ENCODE measurements at places on chromosomes 7 and 10.

DNA sequence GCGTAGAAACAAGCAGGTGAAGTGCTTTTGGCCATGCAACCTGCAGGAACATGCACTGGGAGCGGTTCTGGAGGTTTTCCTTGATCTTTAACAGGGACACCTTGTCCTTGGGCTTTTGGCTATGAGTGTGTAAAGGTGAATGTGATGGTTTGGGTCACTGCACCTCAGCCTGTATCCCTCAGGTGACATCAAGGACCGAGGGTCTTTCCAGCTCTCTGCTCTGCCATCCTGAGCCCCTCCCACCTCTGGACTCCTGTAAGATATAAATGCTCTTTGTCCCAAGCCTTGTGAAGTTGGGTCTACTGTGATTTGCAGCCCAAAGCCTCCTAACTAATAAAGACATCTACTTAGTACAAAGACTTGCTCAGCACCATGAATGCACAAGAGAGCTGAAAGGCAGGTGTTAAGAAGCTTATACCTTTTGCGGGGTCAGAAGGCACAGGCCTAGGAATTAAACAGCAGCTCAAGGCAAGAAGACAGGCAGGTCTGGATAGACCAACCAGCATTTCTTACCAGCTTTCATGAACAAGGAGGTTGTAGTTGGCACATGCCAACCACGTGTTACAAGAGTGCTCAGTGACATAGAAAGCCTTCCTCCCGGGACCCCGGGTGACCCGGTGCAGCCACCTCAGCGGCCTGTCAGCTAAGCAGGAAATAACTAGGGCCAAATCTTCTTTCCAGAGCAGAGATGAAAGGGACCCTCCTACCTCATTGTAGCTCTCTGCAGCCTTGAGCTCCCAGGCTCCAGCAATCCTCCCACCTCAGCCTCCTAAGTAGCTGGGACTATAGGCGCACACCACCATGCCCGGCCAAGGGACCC lies 89.9 kb downstream of the CARD11 start:
- no peak for DNase-seq

GRCh38 chr7:47574482-47575329 lies 7.2 kb downstream of the TNS3 start:
- peak; percentile 53 for DNase-seq

DNA sequence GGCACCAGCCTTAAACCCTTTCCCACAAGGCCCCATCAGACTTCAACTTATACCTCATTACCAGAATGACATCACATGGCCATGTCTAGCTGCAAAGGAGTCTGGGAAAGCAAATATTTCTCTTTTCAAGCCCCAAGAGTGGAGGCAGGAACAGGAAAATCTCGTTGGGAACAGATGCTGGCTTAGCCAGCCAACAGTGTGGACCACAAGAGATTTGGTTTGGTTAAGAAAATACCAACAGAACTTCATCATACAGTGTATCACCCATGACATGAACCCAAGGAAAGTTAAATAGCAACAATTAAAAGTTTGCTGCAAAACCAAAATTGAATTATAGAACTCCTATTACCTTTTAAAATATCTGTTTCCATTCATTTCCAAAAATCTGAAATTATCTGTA lies 2.2 kb upstream of the MET start:
- no peak for DNase-seq

- no peak for DNase-seq
These were observed 37.2 kb downstream of the PLEKHS1 start for GRCh38 chr10:113788604-113789083.

DNA sequence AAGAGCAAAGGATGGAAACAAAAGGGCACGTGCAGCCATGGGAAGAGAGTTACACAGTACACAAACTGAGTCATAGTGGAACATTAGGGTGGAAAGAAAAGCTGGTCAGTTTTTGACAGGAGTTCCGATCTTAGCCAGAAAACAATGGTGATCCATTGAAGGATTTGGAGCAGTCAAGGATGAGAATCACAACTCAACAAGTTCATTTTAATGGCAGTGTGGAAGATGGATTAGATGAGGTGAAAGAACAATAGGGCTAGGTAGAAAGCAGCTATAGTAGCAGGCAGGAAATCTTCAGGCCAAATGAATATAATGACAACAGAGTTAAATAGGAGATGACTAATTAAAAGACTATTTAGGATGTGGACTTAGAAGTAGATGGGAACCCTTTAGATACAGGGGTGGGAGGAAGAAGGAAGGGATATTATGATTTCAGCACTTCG lies 136.3 kb downstream of the DOCK4 start:
- no peak for DNase-seq

DNA sequence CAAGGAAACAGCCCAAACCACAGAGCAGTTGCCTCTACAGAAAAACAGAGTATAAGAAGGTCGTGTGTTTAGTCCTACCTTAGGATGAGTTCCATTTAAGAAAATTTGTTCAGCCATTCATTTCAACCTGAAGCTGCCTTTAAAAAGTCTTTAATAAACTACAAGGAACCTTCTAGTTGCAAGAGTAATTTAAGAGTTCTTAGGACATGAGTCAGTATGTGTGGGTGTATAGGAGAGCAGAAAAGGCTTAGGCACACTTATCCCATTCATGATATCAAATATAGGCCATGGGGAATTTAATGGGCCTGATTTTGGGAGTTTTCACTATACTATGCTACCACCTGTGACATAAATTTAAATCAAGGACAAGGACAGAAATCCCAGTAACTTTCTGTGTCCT lies 496.8 kb downstream of the TFEC start:
- no peak for DNase-seq

GRCh38 chr7:129644634-129645230 lies 33.2 kb downstream of the NRF1 start:
- DNase-seq = no peak

DNA sequence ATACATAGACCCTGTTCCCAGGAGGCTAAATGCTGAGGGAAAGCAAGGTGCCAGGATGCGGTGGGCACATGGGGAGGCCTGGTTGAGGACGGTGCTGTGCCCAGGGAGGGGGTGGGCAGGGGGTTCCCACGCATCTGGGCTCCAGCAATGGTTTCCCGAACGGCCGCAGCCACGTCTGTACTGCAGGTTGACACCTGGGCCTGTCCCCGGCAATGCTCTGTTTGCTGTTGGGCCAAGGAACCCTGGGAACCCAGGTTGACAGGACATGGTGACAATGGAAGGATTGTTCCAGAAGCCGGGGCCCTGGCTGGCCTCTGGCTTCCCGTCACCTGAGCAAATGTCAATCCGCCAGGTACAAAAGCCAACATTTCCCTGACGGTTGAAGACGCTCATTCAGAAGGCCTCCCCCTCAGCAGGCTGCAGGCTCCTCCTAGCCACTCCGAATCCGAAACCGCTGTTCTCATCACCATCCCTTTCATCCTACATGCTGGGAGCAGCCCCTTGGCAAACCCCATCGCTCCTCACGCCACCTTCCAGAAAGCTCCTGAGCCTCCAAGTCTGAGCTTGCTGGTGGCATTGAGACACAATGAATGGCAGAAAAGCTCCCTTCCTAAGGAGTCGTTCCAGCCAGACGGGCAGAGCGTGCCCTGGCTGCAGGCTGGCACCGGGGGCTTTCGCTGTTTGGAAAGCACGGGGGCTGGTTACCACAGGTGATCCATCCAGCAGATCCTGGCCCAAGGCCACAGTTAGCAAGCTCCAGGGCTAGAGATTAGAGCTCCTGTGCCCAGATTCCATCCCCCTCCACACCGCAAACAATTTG lies 31.2 kb downstream of the SPOCK2 start:
- no peak for DNase-seq

GRCh38 chr7:44075296-44076075 lies 6.8 kb downstream of the POLM start:
- DNase-seq = no peak

DNA sequence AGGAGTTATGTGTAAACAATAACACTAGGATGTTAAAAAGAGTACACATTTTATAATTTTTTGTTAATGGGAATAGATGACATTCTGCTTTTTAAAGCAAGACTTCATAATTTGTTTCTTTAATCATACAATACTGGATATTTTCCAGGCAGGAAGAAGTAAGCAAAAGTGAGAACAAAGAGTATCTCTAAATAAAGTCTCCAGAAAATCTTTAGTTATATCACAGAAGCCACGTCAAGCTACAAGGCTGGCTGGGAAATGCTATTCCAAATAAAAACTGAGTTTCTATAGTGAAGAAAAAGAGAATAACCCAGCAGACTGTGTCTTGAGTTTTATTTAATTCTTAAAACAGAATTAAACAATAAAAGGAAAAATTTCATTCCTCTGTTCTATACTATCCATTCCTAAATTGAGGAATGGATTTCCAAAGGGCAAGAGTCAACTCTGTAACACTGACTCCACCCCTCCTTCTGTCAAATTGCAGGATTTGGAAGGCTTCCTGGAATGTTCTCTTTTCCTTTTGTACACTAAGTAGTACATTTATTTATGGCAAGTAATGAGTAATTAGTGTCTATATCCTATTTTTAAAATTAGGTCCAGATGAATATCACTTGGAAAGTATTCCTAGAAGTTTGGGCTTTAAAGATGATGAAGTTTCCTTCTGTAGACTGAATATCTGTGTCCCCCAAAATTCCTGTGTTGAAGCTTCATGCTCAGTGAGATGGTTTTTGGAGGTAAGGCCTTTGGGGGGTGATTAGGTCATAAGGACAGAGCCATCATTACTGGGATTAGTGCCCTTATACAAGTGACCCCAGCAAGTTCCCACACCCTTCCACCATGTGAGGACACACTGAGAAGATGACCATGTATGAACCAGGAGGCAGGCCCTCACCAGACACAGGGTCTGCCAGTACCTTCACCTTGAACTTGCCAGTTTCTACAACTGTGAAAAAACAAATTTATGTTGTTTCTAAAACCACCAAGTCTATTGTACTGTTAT lies 290.9 kb downstream of the CRPPA start:
- no peak for DNase-seq

- DNase-seq = no peak
These were observed 1.5 kb downstream of the RGS10 start for GRCh38 chr10:119541046-119541445.

- peak; percentile 43 for DNase-seq
These were observed 674 bp upstream of the OSBPL3 start for GRCh38 chr7:24980534-24981170.

- no peak for DNase-seq
These were observed 48.0 kb downstream of the ST7 start for GRCh38 chr7:117001283-117001682.

GRCh38 chr10:43857206-43857930 lies 208.7 kb upstream of the ZNF32 start:
- no peak for DNase-seq

GRCh38 chr10:110149259-110149658 lies 58.1 kb upstream of the MXI1 start:
- no peak for DNase-seq

DNA sequence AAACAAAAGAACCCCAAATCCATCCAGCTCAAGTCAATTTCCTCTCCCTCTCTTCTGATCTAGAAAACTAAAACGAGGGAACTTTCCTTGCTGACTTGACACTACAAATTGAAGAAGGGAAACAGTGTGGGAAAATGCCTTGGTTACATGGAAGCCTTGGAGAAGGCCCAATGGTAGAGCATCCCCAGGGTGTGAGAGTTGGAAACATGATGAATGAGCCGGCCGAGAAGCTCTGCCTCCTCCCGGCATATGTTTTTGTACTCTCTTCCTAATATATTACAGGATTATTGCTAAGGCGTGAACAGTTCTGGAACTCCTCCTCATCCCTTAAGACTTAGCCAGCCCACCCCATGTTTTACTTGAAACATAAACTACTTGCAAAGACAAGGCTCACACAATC lies 618.2 kb upstream of the MGMT start:
- DNase-seq = no peak

DNA sequence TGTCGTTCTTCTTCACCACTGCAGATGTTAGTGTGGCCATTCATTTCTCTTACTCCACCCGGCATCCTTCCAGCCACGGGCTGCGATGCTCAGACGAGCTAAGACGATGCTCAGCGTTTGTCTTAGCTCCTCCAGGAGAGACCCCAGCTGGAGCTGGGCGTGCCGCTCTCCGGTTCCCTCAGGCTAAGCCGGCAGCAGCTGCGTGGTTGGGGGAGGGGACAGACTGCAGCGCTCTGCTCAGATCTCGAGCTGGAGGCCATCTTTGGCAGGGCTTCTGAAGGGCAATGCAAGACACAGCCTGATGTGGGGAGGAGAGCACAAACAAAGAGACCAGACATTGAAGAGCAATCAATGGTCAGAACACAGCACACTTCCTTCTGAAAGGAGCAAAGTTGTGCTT lies 4.8 kb downstream of the INA start:
- no peak for DNase-seq

- no peak for DNase-seq
These were observed 77.9 kb downstream of the ANK3 start for GRCh38 chr10:60311821-60312220.

- no peak for DNase-seq
These were observed 536 bp downstream of the C10orf105 start for GRCh38 chr10:71719042-71719441.

GRCh38 chr7:130266961-130267321 lies 278 bp downstream of the CPA2 start:
- DNase-seq = no peak

DNA sequence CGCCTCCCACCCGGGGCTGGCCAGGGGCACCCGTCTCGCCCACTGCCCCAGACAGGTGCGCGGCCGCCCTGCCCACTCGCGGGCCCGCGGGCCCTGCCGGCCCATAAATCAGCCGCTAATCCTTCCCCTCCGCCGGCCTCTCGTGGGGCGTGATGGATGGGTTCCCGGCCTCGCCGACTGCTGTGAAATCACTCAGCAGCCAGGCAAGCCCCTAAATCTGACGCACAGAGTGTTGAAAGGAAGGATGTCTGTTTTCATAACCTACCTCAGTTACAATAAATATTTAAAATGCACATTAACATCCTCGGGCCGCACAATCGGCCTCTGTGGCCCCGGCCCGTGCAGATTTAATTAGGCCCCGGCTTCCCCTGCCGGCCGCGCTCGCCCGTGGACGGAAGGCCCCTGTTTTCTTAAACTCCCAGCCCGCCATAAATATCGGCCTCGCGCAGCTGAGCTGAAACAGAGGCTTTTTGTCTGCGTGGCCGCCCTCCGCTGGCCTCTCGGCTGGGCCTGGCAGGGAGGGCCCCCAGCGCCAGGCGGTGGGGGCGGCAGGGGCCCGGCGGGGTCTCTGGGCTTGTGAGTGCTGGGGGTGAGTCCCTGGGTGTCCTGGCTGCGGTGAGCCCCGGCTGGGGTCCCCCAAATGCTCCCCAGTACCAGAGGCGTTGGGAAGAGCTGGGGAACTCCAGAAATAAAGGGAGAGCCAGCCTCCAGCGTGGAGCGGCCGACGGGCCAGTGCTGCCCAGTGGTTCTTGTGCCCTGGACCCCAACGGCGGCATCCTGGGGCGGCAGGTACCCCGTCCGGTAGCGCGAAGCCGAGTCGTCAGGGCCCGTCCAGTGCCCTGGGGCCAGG lies 90.7 kb downstream of the UNCX start:
- no peak for DNase-seq

DNA sequence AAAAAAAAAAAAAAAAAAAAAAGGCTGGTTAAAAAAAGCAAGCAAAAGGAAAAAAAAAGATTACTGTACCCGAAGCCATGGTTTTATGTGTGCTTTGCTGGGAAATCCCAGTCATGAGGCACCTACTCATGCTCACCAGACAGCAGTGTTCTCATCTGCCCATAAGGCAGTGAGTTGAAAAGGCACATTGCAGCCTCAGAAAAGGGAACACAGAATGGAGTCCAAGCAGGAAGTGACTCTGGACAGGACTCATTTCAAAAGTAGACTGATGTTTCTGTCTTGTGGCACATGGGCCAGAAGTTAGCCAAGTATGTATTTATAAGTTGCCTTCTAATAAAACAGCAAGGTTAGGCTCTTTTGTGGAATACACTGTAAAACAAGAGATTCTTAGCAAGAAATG lies 40.2 kb downstream of the PDSS1 start:
- peak; percentile 76 for DNase-seq

Data from germinal center (tissue), 1 donor.